ENCODE measurements at places on chromosomes 7 and 10.
A peak's percentile ranks its signal among the peaks of the same experiment; 100 is the strongest.

GRCh38 chr10:86325158-86325557 lies 41.4 kb downstream of the GRID1 start:
- DNase-seq = no peak

DNA sequence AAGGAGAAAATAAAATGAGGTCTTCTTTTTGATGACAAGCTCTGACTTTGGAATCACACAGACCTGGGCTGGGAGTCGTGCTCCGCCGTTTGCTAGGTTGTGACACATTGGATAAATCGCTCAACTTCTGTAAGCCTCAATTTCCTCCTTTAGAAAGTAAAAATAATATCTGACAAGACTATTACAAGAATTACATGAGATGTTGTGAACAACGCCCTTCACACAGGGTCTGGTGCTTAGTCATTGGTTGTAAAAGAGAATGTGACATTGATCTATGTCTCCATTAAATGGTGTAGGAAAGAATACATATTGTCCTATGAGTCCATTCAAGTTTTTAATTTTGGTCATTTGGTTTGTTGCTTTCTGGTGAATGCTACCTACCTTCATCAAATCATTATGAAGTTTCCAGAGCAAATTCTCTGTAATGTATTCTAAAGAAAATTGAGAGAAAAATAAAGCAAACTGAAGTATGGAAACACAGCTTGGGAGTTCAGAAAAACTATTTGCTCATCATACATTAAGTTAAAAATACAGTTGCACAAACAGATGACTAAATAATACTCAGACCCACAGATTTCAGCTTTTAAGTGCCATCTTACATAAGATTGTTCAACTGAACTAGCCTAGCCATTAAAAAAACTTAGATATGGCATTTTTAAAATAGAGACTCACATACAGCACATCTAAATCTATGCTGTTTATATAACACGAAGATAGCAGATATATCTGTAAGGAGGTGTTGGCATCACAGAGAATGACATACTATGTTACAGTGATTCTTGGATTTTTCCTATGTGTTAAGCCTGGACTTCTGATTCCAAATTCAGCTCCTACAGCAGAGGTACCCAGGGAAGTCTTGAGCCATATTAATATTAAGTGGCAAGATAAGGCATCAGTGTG lies 12.3 kb upstream of the ADRB1 start:
- no peak for DNase-seq

DNA sequence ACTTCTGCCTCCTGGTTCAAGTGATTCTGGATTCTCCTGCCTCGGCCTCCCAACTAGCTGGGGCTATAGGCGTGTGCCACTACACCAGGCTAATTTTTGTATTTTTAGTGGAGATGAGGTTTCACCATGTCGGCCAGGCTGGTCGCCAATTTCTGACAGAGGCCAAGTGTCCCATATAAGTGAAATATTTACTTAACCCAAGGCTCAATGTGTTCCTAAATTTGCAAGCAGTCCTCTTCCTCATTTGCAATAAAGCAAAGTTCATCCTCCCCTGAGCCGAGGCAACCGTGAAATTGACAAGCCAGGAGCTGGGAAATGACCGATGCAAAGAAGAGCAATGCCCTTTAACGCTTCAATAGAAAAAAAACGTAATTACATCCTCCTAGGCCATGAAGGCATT lies 347.7 kb downstream of the FRMD4A start:
- DNase-seq = no peak

DNA sequence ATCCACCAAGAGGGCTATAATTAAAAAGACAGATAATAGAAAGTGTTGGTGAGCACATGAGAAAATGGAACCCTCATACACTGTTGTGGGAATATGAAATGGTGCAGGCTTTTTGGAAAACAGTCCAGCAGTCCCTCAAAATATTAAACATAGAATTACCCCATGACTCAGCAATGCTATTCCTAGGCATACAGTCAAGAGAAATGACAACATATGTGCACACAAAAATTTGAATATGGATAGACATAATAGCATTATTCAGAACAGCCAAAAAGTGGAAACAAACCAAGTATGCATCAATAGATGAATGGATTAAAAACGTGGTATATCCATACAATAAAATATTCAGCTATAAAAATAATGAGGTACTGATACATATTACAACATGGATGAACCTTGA lies 64.5 kb upstream of the GDF10 start:
- DNase-seq = no peak

- no peak for DNase-seq
Observed at GRCh38 chr7:112129655-112130323, 76.4 kb downstream of the DOCK4 start.

GRCh38 chr7:19558527-19558926 lies 150.3 kb downstream of the POLR1F start:
- DNase-seq = no peak

- no peak for DNase-seq
Observed at GRCh38 chr7:20021831-20022230, 195.4 kb downstream of the MACC1 start.

- no peak for DNase-seq
Observed at GRCh38 chr7:41976411-41976810, 260.6 kb downstream of the GLI3 start.

GRCh38 chr10:71241830-71242621 lies 29.7 kb downstream of the UNC5B start:
- no peak for DNase-seq

DNA sequence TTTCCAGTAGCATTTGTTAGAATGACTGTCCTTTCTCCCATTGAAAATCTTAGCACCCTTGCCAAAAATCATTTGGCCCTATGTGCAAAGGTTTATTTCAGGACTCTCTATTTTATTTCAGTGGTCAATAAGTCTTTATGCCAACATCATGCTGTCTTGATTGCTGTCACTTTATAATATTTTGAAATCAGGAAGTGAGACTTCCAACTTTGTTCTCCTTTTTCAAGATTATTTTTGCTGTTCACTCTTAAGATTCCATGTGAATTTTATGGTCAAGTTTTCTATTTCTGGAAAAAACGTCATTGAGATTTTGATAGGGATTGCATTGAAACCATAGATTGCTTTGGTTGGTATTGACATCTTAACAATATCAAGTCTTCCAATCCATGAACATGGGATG lies 65.1 kb downstream of the PAXIP1 start:
- DNase-seq = no peak

- no peak for DNase-seq
Observed at GRCh38 chr10:28845009-28845682, 167.8 kb downstream of the BAMBI start.

- no peak for DNase-seq
Observed at GRCh38 chr7:80134536-80135308, at the start of gene GNAI1. Gene GNAI1 (plus strand): TSS chr7:80134831. CDS start chr7:80135161, 330 bp downstream.

DNA sequence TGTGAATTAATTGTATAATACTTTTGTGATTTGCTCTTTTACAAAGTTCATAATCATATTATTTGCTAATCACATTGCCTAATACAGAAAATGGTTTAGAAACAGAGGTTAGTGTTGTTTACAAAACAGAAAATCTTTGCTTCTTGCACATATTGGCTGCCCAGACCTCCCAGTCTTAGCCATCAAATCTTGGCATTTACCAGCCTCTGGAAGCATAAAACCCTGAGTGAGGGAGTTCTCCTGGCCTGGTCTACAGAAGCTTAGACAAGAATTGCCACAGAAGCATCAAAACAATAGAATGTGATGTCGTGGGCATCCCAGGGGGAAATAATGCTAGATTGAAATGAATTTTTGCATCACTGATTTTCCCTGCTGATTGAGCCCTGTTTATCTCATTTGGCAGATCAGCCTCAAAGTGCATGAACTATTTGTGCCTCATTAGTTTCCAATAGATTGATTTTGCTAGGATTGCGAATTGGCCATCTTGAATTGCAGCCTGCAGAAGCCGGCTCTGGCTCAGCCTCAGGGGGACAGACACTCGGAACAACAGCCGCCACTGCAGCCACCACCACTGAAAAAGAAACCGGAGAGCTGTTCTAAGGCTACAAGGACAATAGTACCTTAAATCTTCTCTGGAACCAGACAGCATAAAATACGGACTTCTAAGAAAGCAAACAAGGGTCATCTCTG lies 11.1 kb upstream of the SORBS1 start:
- no peak for DNase-seq

- DNase-seq = no peak
Observed at GRCh38 chr10:28077889-28078288, 79.0 kb upstream of the ODAD2 start.

DNA sequence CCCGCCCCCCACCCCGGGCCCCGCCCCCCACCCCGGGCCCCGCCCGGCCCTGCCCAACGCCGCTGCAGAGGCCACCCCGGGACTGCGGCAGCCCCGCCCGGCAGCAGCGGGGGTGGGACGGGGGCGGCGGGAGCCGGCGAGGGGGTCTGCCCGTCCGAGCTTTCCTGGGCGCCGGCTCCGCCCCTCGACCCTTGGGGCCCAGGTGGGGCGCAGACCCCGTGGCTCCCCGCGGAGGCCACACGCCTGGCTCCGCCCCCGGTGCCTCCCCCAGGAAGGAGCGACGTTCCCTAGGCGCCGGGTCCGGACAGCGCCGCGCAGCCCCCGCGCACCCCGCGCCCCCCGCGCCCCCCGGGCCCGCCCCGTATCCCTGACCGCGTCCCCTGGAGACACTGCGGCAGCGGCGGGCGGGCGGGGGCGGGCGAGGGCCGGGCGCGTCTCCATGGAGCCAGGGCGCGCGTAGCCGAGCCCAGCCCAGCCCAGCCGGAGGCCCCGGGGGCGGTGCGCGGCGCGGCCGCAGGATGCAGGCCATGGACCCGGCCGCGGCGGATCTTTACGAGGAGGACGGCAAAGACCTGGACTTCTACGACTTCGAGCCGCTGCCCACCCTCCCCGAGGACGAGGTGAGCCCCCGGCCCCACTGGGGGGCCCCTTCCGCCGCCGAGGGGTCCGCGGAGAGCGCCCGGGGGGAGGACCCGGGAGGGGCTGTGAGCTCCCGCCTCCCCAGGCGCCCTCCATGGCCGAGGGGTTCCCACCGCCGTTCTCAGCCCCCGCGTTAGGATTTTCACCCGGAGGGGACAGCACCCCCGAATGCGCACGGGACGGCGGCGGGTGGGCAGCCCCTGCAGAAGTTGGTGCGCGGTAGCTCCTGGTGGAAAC lies at the start of gene KNDC1:
TSS of gene KNDC1 (plus strand) at position 270 of the 876 bp plus-strand sequence. CDS start at position 519, 249 bp downstream.
- no peak for DNase-seq

DNA sequence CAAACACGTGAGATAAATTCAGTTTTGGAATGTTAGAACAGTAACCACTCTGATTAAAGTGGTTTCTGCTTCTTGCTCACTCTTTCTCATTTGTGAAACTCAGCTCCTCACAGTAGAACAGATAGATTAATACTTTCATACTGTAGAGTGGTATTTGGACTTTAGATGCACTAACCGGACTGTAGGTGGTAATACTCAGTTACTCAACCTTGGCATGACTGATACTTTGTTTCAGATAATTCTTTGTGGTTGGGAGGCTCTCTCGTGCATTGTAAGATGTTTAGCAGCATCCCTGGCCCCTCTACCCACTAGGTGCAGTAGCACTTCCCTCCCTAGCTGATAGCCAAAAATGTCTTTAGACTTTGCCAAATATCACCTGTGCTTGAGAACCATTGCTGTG lies 37.6 kb downstream of the MCU start:
- no peak for DNase-seq

GRCh38 chr7:118699222-118699621 lies 474.7 kb downstream of the ANKRD7 start:
- DNase-seq = no peak

- no peak for DNase-seq
Observed at GRCh38 chr10:80144067-80144695, 11.7 kb downstream of the PLAC9 start.

GRCh38 chr7:101539784-101540183 lies 89.3 kb downstream of the MYL10 start:
- no peak for DNase-seq

GRCh38 chr7:95921543-95921942 lies 149.2 kb downstream of the DYNC1I1 start:
- DNase-seq = no peak

GRCh38 chr10:11639362-11639761 lies 27.9 kb upstream of the USP6NL start:
- DNase-seq = no peak

DNA sequence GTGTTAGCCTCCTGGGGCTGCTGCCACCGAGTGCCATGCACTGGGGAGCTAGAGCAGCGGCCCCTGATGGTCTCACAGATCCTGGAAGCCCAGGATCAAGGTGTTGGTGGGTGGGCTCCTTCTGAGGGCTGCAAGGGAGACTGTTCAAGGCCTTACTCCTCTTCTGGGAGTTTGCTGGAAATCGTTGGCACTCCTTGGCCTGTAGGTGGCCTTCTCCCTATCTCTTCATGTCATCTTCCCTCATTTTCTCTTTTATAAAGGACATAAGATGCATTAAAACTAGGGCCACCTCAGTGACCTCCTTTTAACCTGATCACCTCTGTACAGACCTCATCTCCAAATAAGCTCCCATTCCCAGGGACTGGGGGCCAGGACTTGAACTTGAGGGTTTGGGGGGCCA lies 27.0 kb upstream of the ZNF862 start:
- no peak for DNase-seq

- DNase-seq = no peak
Observed at GRCh38 chr7:26437003-26437532, 145.4 kb downstream of the SNX10 start.

GRCh38 chr10:44369296-44369695 lies 15.6 kb downstream of the CXCL12 start:
- no peak for DNase-seq

DNA sequence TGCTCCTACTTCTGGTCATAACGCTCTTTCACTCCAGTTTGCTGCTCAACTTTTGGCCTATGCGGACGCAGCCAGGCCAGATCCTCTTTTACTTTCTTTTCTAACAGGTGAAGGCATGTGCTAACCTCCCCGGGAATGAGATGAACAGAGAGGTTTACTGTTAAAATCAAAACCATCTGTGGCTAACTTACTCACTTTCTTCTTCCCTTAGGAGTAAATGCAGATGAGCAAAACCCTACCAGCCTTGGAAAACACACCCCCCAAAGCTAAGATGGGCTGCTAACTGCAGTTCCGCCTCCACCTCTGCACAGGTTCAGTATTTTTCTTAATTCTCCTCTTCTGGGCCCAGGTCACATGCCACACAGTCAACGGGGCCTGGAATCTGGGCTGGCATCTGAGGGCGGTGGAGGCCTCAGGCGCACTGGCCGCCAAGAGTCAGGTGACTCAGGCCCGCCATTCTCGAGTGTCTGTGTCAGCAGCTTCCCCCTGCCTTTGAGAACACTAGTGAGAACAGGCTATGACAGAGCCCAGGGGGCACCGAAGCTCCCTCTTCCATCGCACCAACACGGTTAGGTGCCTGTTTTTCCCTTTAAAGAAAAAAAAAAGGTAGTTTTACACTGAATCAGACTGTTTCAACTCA lies 11.1 kb downstream of the FAM53B start:
- DNase-seq = peak; percentile 49

DNA sequence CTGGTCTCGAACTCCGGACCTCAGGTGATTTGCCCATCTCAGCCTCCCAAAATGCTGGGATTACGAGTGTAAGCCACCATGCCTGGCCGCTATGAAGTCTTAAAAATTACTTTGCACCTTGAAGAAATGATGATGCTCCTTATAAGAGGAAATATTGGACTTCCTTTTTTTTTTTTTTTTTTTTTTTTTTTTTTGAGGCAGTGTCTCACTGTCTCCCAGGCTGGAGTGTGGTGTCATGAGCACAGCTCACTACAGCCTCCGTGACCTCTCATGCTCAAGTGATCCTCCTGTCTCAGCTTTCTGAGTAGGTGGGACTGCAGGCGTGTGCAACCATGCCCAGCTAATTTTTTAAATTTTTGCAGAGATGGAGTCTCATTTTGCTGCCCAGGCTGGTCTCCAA lies 65.3 kb downstream of the KMT2E start:
- DNase-seq = no peak

Data from stimulated activated CD4-positive, alpha-beta T cell treated with anti-CD3 and anti-CD28 coated beads, Interleukin-15, amount 100 ng/mL, for 1 hour (primary cell).